ENCODE measurements at places on chromosomes 16 and 17. TPM values are rescaled to one million over a fixed set of nuclear protein-coding genes. Genes with fewer than 3 reads are reported as not detected.

The SULT1A3 gene
- total RNA-seq: 17.9 TPM

- H3K27me3 ChIP-seq: peaks cover 3% of the 10 kb centered on the region
- H3K27ac ChIP-seq: no peak overlapping the region
- DNase-seq: no peak
- no peak overlapping the region for H3K4me3 ChIP-seq
- H3K36me3 ChIP-seq: no peaks in the 10 kb centered on the region
Observed at GRCh38 chr16:23141959-23142740, 7.1 kb downstream of the USP31 start.

The TBC1D3I gene
- 0.23 TPM for total RNA-seq

The ZSCAN32 gene
- 16.6 TPM for total RNA-seq
